ENCODE measurements at places on chromosomes 1 and 21.

- DNase-seq, result no peak
Measured at GRCh38 chr1:67371681-67372080, 58.5 kb downstream of the SERBP1 start.

DNA sequence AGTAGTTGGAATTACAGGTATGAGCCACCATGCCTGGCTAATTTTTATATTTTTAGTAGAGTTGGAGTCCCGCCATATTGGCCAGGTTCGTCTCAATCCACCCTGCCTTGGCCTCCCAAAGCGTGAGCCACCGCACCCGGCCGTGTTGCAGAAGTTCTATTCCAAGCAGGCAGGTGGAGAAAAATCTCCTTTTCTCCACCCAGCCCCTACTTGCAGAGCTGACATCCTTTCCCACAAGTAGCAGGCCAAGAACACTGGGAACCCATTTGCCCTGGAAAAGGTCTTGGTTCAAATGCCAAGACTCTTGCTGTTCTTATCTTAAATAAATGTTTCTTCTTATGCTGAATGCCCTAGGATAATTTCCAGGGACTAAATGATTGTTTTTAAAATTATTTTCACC is 17.5 kb downstream of the AGL start:
- no peak for DNase-seq

DNA sequence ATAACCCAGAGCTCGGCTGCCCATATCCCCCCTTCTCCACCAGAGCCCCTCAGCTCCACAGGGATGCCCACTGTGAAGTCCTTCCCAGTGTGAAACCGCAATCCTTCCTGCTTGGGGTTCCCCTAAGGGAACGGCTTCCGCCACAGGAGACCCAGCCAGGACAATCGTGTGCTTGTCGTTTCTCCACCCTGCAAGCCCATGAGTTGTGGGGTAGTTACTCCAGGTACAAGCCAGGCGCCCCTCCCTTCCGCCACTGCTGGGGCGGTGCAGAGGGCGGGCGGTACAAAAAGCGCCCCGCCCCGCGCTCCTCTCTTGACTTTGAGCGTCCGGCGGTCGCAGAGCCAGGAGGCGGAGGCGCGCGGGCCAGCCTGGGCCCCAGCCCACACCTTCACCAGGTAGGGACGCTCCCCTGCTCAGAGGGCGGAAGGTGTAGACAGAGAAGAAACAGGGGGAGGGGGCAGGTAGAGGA is at the start of gene TINAGL1:
TSS of gene TINAGL1 (plus strand) at position 315 of the 469 bp plus-strand sequence. CDS start 634 bp downstream, outside the sequence.
- no peak for DNase-seq

GRCh38 chr1:32761253-32761877 is 55.8 kb downstream of the YARS1 start:
- no peak for DNase-seq

DNA sequence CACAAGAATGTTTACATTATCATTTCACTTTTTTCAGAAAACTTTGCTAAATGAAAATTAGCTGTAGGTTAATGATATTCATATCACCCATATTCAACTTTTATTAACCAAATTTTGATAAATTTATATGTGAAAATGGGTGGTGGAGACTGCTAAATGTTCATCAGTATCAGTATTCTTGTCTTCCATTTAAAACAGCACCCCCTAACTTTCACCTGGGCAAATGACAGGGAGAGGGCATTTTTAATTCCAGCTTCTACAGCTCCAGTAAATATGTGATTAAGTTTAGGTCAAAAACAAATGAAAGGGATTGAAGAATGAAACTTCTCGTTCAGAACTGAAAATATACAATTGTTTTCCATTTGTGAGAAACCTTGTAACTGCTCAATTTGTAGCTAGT is 722.2 kb downstream of the KCNT2 start:
- DNase-seq, result no peak

DNA sequence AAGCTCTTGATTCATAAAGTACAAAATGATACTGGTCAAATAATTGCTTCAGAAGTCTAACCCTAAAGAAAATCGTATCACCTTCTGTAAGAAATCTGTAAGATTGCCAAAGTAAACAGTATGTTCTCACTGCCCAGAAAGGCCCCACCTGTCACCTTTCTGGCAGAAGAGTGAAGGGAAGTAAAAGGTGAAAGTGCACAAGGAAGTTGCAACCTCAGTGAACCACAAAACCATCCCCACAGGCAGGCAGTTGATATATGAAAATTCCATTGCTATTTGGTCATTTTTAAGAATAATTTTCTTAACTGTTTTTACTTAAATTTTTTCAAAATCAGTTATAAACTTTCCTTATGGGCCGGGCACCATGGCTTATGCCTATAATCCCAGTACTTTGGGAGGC is 48.5 kb upstream of the FBXO28 start:
- no peak for DNase-seq

- no peak for DNase-seq
Measured at GRCh38 chr1:160062230-160062532, 7.8 kb downstream of the KCNJ10 start.

GRCh38 chr1:238658763-238659162 is 727.6 kb upstream of the CHRM3 start:
- DNase-seq, result no peak

DNA sequence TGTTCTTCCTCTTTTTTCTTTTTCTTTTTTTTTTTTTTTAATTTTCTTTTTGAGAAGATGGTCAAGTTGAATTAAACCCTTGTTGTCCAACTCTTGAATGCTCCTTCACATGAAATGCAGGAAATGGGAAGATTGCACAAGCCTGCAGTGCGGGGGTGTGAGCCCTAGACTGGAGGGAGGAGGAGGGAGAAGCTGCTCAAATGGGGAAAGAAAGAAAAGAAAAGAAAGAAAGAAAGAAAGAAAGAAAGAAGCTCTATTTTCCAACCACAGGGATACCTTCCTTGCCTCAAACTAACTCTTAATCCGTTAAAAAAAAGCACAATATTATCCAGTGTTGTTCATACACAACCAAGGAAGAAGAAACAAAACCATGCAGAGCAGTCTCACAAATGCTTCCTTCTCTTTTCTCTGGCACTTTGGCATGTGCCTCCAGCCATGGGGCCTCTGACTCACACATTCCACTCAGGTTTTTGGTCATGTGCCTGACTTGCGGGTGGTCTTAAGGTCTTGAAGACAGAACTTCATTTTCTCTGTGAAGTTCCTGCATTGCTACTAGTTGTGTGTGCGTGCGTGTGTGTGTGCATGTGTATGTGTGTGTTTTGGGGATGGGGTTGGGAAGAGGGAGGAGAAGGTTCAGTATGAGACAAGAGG is 276.1 kb downstream of the RPS6KC1 start:
- no peak for DNase-seq

- no peak for DNase-seq
Measured at GRCh38 chr1:4825800-4826450, 171.5 kb downstream of the AJAP1 start.

Measured in effector CD4-positive, alpha-beta T cell (primary cell).